ENCODE measurements at places on chromosomes 2 and 18.

DNA sequence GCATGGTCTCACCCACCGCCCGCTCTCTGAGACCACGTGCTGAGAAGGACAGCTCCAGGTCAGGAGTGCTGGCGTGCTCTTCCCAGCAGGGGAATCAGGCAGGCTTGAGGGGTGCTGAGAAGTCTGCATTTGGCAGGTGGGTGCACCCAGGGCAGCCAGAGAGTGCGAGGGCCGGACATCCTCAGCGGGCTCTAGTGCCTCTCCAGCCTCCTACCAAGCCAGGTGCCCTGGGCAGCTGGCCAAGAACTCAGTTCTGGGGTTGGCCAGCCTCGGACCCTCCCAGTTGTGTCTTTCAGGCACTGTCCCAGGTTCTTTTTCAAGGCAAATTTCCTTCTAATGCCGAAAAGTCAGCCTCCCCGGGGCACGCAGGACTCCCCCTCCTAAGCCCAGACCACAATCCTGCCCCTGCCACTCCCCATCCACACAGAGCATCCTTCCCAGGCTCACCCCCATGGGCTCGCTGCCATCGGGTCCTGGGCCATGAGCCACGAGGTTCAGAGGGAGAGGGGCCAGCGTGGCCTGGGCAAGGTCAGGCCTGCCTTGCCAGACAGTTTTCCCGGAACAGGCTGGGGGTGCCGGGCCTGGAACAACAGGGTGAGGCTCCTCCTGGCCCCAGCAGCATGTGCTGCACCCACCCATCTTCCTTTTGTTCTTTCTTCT is 52.2 kb upstream of the GPC1 start:
- DNase-seq: no peak

DNA sequence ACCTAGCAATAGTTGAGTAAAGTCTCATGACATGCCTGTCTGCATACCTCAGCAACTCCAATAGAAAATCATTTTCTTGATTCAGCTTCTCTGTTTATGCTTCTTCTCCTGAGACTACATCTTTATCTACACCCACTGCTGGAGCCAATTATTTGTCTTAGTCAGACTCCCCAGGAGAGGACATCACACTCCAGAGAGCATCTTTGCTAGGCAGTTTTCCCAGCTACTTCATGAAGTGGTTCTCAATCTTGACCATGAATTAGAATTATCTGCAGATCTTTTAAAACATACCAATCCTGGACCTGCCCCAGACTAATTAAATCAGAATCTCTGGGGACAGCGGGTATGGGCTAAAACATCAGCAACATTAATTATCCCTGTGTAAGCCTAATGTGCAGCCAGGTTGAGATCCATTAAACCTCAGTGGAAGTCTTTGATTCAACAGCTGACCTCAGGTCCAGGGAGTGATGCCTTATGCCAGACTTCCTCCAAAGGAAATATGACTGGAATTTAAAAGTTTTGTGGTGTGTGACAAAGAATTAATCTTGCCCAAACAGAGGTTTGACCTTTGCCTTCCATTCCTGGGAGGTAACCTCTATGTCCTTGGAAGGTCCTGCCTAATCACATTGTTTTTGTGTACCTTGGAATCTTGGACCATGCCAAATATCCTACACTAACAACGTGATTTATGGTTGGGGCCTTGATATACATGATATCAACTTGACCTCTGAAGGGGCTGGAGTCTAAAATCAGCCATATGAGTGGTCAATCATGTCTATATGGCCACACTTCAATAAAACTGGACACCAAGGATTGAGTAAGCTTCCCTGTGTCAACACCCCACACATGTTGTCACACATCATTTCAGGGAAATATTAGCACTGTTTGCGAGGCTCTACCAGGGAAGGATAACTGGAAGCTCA is 99.3 kb upstream of the DNAJC10 start:
- DNase-seq: peak; percentile 49

- DNase-seq: no peak
These were observed 56.5 kb upstream of the TMEM247 start for GRCh38 chr2:46422717-46423394.

DNA sequence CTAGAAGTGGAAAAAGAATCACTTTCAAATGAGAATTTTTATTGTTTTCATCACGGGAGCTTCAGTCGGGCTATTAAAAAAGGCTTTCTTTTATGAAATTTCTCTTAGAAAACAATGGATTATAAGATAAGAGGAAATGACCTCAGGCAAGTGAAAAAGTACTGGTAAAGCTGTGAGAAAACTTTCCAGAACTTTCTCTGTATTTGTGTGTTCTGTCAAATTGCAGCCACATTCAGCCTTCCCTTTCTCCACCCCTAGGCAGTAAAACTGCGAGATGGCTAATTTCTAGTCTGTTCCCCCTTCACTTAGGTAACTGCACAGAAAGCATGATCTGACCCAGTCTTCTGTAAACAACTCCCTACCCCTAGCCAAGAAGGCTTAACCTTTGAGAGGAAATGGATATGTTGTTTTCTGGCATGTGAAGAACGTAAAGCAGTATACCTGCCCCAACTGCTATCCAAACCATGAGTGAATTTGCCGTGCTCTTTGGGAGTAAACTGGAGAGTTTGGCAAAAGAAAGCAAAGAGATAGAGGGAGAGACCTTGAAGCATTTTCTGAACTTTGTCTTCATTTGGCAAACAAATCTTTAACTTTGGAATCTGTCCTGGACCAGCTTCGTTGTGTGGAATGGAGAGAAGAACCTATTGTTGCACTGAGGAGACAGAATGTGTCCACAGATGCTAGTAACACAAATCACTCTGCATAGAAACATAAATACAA is 105.4 kb downstream of the ETAA1 start:
- no peak for DNase-seq

GRCh38 chr2:24977631-24978030 is 5.9 kb upstream of the DNAJC27 start:
- DNase-seq: no peak

DNA sequence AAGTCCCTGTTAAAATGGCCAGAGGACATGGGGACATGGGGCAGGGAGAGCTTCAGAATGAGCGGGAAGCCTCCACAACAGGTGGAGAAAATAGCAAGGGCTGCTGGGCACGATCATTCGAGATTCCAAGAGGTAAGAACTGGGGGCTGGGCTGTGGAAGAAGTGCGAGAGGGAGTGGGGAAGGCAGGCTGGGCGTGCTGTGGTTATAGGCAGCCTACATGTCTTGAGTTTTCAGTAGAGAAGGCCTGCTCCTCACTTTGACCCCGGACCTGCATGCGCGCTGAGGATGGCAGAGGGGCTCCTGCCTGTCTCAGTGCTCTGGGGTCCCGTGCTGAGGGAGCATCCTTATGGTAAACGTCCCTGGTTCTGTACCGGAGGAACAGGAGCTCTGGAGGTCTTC is 115.5 kb downstream of the AGAP1 start:
- no peak for DNase-seq

- DNase-seq: no peak
These were observed 350.2 kb upstream of the MC4R start for GRCh38 chr18:60722742-60723141.

DNA sequence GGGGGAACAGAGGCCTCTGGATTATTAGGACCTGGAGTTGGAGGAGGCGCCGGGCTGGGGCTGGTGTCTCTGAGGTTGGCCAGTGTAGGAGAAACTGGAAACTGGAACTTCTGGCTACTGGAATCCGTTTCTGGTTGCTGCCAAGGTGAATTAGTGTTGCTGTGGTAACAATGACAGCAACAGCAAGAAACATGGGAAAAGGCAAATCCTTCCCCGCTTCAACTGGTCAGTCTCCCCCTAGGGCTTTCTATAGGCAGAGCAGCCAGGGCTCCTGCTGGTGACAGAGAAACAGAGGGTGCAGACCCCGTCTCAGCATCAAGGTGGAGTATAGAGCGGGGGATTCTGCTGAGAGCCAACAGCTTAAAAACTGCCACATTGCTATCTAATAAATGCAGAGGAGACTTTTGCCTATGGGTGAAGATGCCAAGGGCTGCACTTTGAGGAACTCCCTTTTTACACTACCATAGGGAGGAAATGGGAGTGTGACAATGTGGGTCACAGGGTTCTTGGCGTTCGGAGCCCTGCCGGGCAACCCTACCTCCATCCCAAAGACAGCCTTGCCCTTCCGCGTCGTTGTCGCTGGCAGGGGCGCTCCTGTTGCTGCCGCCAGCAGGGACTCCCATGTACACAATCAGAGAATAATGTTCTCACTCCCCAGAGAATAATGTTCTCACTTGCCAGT is 81.4 kb upstream of the CABLES1 start:
- DNase-seq: peak; percentile 76

DNA sequence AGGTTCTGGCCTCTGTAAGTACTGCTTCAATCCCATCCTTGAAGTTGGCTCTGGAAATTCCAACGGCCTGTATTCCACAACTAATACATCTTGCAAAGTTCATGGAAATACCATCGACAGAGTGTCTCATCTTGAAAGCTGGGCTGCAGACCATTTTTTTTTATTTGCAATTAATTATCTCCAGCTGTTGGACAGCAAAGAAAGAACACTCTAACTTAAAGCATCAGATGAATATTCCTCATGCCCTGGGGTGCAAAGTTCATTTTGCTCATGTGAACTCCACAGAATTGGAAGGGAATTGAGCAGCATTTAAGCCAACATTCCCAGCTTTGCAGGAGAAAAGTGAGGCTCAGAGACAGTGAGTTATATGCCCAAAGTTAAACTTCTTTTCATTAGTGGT is 96.5 kb upstream of the PIEZO2 start:
- no peak for DNase-seq

DNA sequence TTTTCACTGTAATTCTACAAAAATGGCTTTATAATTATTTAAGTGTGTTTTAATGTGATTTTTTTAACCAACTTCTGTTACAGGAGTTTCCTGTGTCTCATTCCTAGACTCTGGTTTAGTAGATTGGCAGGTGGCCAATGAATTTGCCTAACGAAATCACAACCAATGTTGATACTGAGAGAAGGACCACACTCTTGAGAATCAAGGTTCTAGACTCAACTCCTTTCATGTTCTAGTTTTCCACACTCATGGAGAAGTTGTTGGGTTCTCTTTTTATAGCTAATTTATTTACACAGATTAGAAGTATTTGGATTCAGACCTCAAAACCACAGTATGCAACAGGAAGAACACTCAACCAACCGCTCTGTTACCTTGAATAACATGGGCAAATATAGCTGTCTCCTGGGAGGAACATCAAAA is 22.6 kb upstream of the USP34 start:
- DNase-seq: no peak

- DNase-seq: peak; percentile 47
These were observed 11.7 kb upstream of the CNGA3 start for GRCh38 chr2:98334439-98335078.

All from AG09319 (cell line).